ENCODE measurements at places on chromosomes 4 and X. TPM values are rescaled to one million over a fixed set of nuclear protein-coding genes. Genes with fewer than 3 reads are reported as not detected.

DNA sequence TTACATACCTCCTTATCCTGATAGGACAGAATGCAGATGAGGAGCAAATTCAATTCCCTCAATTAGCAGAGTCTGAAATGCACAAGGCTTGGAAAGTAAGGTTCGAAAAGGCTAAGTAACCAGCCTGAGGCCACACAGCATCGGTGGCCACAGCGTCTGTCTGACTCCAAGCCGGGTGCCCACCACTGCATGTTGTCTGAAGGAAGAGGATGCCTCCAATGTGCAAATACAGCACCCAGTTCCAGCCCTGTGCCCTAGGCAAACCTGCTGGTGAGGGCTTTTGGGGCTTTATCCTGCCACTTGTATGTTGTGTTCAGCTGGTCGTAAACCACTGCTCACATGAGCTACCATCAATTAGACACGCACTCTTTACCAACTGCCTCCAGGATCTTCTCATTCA is 48.6 kb upstream of the PPP2R2C start:
- no peak overlapping the region for H3K4me3 ChIP-seq
- H3K4me1 ChIP-seq = no peaks in the 10 kb centered on the region
- no peak overlapping the region for H3K27ac ChIP-seq
- H3K27me3 ChIP-seq = no peaks in the 10 kb centered on the region

The KIT gene
- not detected for total RNA-seq

DNA sequence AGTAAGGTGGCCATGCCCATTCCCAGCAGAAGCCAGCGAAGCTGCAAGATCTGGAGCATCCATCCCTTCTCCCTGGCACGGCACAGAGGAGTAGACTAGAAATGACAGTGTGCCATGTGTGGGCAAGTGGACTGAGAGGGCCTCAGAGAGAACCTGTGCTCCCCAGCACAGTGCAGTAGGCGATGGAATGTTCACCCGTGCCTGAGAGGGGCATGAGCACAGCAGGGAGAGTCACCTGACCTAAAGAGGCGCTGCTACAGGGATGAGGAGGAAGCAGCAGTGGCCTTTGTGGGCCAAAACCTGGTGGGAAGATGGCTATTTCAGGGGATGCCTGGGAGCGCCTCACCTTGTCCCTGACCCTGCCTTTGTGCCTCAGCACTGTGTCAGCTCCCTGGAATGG is 8.0 kb upstream of the CDKN2AIP start:
- DNase-seq = no peak
- H3K4me3 ChIP-seq = no peak overlapping the region
- no peaks in the 10 kb centered on the region for H3K27me3 ChIP-seq
- no peak overlapping the region for H3K27ac ChIP-seq

DNA sequence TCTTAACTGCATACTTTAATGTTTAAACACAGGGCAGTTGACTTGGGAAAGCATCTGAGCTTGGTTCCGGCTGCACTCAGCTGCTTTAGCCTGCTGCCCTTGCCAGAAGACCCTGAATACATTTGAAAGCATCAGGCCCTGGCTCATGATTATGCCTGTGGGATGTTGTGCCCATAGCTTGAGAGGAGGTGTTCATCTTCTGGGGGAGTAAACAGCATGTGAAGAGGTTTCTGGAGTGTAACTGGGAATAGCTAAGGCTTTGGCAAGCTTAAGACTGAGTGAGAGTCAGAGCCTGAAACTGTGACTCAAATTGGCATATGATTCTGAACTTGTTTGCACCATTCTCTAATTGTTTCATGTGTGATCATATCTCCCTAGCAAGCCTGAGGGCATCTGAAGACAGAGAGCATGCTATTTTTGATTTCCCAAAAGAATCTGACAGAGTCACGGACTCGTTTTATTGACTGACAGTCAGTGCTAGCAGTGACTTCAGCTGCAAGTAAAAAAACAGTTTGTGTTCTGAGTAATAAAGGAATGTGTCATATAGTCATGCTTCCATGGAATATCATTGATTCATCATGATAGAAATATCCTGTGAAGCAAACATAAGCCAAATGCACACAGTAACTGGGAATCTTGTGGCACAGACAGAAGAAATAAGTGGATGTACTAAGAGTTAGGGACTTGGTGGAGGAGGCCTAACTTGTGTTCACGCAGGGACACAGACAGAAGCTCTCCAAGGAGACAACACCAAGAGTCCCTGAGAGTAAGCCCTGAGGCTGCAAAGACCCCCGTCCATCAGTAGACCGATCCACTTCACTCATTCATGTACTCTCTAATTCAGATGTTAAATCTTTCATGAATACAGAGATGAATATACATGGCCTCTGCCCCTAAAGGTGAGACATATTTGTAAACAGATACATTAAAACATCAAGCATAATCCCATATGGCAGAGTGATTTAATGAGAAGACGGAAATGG is 100.7 kb downstream of the SYNPO2 start:
- peak; percentile 94 for DNase-seq
- no peaks in the 10 kb centered on the region for H3K27me3 ChIP-seq
- H3K4me3 ChIP-seq = no peak overlapping the region
- H3K4me1 ChIP-seq = peaks cover 30% of the 10 kb centered on the region

DNA sequence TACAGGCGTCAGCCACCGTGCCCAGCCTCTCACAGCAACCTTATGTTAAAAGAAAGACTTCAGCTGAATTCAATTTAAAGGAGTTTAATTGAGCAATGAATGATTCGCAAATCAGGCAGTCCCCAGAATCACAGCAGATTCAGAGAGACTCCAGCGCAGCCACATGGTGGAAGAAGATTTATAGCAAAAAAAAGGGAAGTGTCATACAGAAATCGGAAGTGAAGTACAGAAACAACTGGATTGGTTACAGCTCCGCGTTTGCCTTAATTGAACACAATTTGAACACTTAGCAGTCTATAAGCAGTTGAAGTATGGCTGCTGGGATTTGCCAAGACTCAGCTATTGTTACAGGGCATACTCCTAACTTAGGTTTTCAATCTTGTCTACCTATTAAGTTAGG is 19.8 kb downstream of the CENPVL3 start:
- H3K27ac ChIP-seq = no peak overlapping the region
- H3K27me3 ChIP-seq = peaks cover 11% of the 10 kb centered on the region
- no peaks in the 10 kb centered on the region for H3K4me1 ChIP-seq
- H3K36me3 ChIP-seq = no peaks in the 10 kb centered on the region

The LRCH2 gene
- total RNA-seq = 0.11 TPM

The UCHL1 gene
- total RNA-seq = 0.63 TPM

DNA sequence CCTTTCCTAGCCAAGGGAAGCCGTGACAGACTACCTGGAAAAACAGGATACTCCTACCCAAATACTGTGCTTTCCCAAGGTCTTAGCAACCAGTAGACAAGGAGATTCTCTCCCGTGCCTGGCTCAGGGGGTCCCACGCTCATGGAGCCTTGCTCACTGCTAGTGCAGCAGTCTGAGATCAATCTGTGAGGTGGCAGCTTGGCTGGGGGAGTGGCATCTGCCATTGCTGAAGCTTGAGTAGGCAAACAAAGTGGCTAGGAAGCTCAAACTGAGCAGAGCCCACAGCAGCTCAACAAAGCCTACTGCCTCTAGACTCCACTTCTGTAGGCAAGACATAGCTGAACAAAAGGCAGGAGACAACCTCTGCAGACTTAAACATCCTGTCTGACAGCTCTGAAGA is 177.1 kb downstream of the PARM1 start:
- no peak overlapping the region for H3K27ac ChIP-seq
- H3K36me3 ChIP-seq = no peaks in the 10 kb centered on the region
- no peak for DNase-seq
- H3K4me3 ChIP-seq = no peak overlapping the region

The ITIH6 gene
- not detected for total RNA-seq

DNA sequence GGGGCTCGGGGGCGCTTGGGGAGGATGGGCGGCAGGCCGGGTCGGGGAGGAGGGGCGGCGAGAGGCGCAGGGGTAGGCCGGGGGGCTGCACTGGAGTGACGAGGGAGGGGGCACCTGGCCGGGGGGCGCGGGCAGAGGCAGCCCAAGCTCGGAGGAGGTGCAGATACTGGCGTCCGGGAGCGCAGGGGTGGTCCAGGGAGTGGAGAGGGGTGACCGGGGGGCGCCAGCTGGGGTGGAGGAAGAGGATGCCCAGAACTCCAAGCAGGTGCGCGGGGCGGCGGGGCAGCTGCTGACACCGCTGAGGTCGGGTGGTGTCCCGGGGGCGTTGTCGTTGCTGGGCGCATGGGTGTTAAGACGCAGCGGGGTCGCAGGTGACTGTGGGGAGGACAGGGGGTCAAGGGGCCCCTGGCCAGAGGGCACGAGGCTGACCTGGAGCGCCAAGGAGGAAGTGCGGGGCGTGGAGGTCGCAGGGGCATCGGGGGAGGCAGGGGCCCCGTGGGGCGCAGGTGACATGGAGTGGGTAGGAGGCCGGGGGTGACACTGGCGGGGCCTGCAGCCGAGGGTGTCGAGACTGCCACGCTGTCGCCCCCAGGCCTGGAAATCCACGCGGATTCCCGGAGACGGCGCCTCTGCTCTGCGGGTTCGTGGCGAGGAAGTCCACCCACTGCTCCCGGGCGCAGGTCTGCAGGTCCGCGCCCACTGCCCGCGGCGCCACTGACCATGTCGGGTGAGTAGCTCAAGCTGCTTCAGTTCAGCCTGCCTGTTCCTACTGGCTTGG is 928 bp downstream of the GYG2 start:
- no peak for DNase-seq
- peaks cover 10% of the 10 kb centered on the region for H3K27me3 ChIP-seq
- H3K36me3 ChIP-seq = no peaks in the 10 kb centered on the region
- no peaks in the 10 kb centered on the region for H3K4me1 ChIP-seq

The TNIP3 gene
- not detected for total RNA-seq

DNA sequence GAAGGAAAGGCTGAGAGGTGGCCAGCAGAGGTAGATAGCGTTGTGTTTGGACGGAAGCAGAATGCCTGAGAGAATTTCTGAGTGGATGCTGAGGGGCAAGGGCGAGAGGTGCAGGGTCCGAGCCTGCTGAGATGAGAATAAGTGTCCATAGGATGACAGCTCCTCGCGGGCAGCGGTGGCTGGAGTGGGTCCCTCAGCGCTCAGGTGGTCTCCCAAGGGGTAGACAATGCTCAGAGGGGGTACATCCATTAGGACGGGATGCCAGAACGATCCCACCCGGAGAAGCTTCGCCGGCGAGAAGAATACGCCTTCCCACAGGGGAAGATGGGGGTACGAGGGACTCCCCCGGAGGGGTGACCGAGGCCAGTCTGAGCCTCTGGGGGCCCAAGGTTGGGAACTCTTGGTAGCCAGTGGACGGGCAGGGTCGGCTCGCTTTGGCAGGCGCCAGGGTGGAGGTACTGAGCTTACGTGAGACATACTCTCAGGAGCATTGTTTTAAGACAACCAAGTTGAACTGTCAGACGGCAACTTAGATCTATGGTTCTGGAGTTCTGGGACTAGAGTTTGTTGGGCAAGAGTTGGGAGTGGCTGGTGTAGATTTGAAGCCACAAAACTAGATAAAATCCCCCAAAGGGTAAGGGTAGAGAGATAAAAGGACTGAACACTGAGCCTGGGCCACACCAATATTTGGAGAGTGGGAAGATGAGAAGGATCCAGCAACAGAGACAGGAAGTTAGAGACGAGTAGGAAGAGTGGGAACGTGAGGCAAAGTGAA is 15.8 kb downstream of the BRCC3 start:
- no peaks in the 10 kb centered on the region for H3K27me3 ChIP-seq
- H3K36me3 ChIP-seq = no peaks in the 10 kb centered on the region
- no peak overlapping the region for H3K27ac ChIP-seq
- H3K4me3 ChIP-seq = no peak overlapping the region

DNA sequence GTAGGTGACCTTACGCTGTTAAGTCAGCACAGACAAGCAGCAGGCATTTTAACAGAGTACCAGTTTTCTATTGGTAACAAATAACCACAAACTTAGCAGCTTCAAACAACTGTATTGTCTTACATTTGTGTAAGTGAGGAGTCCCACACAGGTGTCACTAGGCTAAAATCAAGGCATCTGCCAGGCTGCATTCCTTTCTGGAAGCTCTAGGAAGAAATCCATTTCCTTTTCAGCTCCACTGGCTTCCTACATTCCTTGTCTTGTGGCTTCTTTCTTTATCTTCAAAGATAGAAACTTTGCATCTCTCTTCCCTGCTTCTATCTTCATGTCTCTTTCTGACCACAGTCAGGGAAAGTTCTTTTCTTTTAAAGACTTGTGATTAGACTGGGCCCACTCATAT is 139.9 kb downstream of the TMEM144 start:
- H3K4me1 ChIP-seq = no peaks in the 10 kb centered on the region
- H3K36me3 ChIP-seq = no peaks in the 10 kb centered on the region
- no peaks in the 10 kb centered on the region for H3K27me3 ChIP-seq
- no peak for DNase-seq
